Amniotic epithelial cell (primary cell): ENCODE measurements at places on chromosomes 7 and 10.

- peak; percentile 92 for DNase-seq
Measured at GRCh38 chr10:4825868-4826791, at the start of gene AKR1E2. AKR1E2 (plus strand) TSS chr10:4826207; CDS start chr10:4826325, 118 bp downstream.

DNA sequence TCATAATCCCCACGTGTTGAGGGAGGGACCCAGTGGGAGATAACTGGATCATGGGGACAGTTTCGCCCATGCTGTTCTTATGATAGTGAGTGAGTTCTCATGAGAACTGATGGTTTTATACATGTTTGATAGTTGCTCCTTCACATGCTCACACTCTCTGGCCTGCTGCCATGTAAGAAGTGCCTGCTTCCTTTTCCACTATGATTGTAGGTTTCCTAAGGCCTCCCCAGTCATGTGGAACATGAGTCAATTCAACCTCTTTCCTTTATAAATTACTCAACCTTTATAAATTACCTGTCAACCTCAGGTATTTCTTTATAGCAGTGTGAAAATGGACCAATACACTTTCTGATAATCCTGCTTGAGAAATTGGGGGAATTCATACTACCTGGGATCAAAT, 80.2 kb downstream of the ZNF37A start:
- DNase-seq = no peak

- DNase-seq = no peak
Measured at GRCh38 chr7:117021366-117021765, 68.1 kb downstream of the ST7 start.

DNA sequence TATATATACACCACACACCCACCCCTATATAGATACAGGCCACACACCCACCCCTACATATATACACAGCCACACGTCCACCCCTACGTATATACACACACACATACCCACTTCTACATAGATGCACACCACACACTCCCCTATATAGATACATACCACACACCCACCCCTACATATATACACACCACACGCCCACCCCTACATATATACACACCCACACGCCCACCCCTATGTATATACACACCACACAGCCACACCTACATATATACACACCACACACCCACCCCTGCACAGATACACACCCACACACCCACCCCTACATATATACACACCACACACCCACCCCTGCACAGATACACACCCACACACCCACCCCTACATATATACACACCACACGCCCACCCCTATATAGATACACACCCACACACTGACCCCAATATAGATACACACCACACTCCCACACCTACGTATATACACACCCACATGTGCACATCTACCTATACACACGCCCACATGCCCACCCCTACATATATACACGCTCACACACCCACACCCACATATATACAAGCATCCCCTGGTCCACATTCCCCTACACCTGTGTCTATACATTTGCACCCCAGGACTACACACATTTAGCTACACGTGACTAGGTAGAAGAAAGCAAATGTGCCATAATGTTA, 52.1 kb upstream of the UBE3C start:
- DNase-seq = no peak
